ENCODE measurements at places on chromosomes 1 and 21. TPM values are rescaled to one million over a fixed set of nuclear protein-coding genes. Genes with fewer than 3 reads are reported as not detected.

SPRR4 gene
- total RNA-seq = not detected

FCRL6 gene
- 0.77 TPM for total RNA-seq

SLC44A3 gene
- 31.8 TPM for total RNA-seq

CD52 gene
- total RNA-seq = 6.8 TPM

- no peak overlapping the region for H3K27ac ChIP-seq
- H3K4me3 ChIP-seq = no peak overlapping the region
- H3K27me3 ChIP-seq = peaks cover 6% of the 10 kb centered on the region
Measured at GRCh38 chr1:31776516-31776915, 12.4 kb upstream of the ADGRB2 start.

DNA sequence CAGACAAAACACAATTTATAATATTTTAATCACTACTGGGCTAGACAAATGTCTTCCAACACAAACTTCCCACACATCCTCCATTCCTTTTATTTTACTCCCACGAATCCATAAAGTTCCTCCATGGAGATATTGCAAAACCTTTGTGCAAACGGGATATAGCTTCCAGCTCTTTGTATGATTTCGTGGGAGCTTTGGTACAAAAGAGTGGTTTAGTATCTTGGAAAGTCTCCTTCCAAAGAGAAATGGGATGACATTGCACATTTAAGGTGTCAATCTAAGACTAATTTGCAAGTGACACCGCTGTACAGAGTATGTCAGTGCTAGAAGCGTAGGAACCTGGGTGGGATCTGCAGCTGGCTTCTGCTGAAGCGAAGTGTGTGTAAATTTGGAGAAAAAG is 455.2 kb upstream of the RUNX1 start:
- H3K4me1 ChIP-seq = no peaks in the 10 kb centered on the region
- H3K4me3 ChIP-seq = no peak overlapping the region
- no peaks in the 10 kb centered on the region for H3K36me3 ChIP-seq
- no peak overlapping the region for H3K27ac ChIP-seq

DNA sequence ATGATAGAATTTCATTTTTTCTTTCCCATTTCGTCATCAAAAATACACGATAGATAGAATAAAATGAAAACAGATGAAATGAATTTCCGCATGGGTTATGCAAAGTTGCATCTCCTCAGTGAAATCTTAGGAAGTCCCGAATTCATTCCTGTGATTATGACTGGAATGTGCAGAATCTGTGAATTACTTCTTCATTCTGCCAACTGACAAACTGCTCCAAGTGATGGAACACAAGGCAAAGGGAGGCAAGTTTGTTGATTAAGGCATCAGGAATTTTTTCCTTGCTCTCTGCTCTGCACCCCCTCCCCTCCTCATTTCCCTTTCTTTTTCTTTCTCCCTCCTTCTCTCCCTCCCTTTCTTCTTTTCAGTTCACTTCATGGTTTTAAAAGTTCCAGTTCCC is 37.0 kb upstream of the ADGRL4 start:
- no peaks in the 10 kb centered on the region for H3K27me3 ChIP-seq
- H3K27ac ChIP-seq = no peak overlapping the region
- no peak overlapping the region for H3K4me3 ChIP-seq
- no peak for DNase-seq
- no peaks in the 10 kb centered on the region for H3K4me1 ChIP-seq

- no peak overlapping the region for H3K27ac ChIP-seq
- H3K36me3 ChIP-seq = no peaks in the 10 kb centered on the region
- H3K4me3 ChIP-seq = no peak overlapping the region
- DNase-seq = peak; percentile 50
Measured at GRCh38 chr1:204194080-204194479, 2.2 kb downstream of the KISS1 start.
